ENCODE measurements at places on chromosomes 16 and 17.

GRCh38 chr16:9372934-9373890 is 281.8 kb downstream of the HAPSTR1 start:
- no peak for DNase-seq

DNA sequence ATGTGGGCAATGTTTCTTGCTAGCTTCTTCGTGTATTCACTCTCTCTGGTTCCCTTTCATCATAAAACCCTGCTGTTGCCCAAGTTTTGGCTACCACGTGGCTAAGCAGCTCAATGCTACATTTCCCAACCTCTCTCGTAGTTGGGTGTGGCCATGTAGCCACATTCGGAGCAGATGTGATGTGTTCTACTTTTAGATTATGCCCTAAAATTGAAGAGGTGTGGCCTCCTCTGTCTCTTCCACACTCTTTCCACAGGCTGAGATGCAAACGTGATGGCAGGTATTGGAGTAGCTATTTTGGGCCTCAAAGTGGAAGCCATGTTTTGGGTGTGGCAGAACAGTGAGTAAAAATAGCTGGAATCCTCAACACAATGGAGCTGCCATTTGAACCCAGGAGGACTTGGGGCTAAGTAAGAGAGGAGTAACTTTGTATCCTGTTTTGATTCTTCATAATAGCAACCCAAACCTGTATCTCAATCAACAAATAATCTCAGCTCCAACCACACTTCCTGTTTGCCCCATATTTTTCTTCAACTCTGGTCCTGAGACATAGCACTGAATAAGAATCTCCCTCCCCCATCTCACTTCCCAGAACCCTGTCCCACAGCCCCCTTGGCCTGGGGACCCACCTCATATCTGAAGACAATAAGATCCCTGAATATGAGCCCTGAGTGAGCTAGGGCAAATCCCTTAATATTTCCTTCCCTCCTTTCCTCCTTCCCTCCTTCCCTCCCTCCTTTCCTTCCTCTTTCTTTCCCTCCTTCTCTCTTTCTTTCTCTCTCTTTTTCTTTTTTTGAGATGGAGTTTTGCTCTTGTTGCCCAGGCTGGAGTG is 4.0 kb downstream of the NUPR1 start:
- DNase-seq, result no peak

DNA sequence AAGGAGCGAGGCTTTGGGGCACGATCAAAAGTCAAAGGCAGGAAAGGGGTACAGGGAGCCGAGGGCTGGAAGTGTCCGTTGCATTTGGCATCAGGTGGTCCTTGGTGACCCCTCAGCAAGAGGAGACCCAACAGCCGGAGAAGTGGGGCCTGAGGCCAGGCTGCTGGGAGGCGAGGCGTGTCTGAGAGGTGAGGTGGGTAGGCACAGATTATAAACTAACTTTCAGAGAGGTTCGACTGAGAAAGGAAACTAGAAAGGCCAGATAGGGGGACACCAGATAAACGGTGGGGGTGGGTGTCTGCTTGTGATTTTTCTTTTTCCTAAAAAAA is 3.6 kb downstream of the PECAM1 start:
- DNase-seq, result no peak

DNA sequence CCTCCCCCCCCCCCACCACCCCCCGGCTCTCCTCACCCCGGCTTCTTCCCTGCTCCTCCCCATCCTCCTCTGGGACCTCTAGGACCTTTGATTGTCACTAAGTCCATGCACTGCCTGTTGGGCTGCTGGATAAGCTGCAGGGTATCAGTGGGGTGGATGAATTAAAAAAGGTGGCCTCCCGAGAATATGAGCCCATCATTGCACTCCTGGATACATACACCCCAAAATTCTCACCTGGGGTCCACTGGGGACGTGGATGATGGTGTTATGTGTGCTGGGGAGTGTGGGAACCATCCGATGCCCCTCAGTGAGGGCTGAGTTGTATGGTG is 88.8 kb downstream of the IRF8 start:
- no peak for DNase-seq

DNA sequence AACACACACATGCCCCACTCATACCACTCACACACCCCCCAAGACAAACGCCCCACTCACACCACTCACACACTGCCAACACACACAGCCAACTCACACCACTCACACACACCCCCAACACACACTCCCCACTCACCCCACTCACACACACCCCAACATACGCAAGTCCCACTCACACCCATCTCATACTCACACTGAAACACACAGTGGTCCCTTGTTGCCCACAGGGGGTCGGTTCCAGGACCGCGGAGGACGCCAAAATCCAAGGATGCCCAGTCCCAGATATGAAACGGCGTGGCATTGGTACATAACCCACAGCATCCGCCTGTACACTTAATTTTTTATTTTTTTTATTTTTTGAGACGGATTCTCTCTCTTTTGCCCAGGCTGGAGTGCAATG is 20.9 kb downstream of the RNF213 start:
- DNase-seq, result no peak

- no peak for DNase-seq
Observed at GRCh38 chr17:47882247-47882646, 13.8 kb upstream of the SP2 start.

DNA sequence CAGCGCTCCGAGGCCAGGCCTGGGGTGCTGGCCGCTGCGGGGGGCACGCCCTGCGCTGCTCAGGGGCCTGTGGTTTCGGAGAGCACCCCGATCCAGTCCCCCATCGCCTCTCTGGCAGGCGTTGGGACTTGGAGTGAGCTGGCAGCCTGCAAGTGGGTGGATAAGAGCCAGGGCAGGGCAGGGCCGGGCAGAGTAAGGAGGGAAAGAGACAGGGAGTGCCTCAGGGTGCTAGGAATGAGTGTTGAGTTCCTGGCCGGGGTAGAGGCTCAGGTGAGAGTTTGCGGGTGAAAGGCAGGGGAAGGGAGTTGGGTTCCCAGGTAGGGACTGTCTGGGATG is 1.3 kb downstream of the CDH13 start:
- no peak for DNase-seq

- DNase-seq, result peak; percentile 71
Observed at GRCh38 chr17:76384222-76384986, at the start of gene SPHK1. SPHK1 (plus strand) TSS chr17:76384609; CDS start chr17:76385645, 1,036 bp downstream.

DNA sequence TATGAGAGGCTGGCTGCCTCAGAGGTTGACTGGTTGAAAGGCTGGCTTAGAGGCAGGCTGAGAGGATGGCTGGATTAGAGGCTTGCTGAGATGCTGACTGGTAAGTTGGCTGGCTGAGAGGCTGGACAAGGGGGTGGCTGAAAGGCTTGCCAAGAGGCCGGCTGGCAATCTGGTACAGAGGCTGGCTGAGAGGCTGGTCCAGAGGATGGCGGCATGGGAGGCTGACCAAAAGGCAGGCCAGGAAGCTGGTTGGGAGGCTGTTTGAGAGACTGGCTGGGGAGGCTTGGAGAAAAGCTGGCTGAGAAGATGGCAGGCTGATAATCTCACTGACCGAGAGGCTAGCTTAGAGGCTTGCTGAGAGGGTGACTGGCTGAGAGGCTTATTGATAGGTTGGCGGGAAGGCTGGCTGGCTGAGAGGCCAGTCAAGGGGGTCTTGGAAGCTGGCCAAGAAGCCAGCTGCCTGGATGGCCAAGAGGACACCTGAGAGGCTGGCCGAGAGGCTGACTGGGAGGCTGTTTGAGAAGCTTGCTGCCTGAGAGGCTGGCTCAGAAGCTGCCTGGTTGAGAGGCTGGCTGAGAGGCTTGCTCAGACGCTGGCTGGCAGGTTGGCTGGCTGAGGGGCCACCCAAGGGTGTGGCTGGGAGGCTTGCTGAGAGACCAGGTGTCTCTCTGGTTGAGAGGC is 34.2 kb upstream of the ACSM2B start:
- DNase-seq, result no peak

DNA sequence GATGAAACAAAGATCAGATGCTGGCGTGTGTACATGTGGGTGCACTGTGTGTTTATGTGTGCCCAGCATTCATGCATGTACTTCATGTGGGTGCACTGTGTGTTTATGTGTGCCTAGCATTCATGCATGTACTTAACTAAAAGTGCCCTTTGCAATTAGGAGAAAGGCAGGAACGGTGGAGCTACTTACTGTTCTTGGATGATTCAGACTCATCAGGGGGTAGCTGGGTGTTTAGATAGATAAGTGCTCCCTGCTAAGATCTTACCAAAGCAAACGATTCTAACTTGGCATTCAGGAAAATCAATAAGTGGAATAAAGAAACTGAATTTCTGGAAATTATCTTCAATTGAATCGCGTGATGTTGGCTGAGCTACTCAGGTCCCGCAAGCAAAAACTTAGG is 8.6 kb upstream of the MYH2 start:
- no peak for DNase-seq

DNA sequence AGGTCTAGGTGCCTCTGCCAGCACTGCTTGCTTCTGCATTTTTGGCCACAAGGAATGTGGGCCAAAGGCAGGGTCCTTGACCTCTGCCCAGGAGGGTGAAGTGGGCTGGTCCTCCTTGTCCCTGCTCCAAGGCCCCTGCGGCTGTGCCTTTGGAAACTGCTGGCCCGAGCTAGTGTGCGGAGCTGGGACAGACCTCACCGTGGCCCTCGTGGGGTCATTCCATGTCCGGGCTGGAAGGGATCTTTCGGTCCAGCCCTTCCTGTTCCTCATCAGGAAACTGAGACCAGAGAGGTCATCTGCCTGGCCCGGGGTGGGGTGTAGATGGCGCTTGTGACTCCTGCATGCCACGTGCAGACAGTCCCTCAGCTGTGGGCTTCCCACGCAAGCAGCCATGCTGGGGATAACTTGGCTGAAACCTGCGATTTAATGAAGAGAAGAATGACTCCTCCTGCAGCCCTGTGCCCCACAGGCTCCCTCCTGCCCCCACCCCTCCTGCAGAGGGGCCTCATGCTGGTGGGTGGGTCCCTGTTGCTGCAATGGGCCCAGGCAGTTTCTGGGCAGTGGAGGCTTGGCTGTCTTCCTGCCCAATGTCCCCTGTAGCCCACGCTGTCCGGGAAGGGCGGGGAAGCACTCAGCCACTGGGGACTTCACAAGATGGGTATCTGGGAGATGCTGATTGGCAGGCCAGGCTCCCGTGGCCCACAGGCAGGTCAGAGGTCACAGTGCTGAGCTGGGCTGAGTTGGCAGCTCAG is 245.2 kb downstream of the SEC14L1 start:
- no peak for DNase-seq

- no peak for DNase-seq
Observed at GRCh38 chr17:56803071-56803470, 30.6 kb downstream of the C17orf67 start.

DNA sequence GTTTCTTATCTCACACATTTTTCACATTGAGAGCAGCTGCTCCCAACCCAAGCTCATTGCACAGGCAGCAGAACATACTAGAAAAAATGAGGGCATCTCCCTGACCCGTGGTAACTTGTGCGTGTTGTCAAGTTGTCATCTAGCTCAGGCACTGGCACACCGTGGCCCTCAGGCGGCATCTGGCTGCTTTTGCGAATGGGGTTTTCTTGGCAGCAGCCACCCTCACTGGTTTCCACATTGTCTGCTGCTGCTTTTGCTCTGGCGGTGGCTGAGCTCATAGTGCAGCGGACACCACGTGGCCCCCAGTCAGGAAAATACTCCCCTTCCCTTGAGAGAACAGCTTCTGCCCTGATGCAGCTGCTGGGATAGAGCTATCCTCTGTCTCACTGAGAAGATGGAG is 9.4 kb upstream of the TEDC2 start:
- no peak for DNase-seq

DNA sequence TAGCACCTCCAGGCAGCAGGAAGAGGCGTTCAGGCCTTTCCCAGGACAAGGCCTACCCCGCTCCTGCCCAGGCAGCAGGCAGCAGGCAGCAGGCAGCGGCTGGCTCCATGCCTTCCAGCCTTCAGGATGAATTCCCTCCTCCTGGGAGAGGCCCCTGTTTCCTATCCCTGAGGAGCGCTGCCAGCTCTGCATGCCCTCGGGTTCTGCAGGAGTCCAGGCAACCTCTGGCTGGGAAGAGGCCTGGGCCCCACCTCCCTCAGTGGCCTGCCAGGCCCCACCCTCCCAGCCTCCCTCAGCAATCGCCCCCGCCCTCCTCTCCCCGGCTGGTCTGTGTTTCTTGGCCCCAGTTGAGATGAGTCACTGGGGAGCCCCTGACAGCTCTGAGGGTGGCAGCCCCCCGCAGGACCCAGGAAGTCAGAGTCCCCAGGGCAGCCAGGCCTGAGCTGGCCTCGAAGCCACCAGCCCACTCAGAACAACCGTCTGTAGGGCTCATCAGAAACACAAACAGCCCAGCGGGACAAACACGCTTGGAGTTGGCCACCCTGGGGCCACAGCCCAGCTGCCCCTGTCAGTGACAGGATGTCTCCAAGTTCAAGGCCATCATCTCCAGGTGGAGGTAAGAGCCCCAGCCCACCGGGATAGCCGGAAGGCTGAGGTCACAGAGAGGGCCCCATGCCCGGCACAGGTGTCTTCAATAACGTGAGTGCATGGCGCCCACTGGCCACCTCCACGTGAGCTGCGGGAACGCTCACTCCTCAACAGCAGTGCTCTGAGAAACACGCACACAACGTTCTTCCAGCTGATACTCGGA is 39.5 kb upstream of the CIBAR2 start:
- DNase-seq, result no peak

- no peak for DNase-seq
Observed at GRCh38 chr16:70437017-70437581, 1.8 kb downstream of the ST3GAL2 start.

DNA sequence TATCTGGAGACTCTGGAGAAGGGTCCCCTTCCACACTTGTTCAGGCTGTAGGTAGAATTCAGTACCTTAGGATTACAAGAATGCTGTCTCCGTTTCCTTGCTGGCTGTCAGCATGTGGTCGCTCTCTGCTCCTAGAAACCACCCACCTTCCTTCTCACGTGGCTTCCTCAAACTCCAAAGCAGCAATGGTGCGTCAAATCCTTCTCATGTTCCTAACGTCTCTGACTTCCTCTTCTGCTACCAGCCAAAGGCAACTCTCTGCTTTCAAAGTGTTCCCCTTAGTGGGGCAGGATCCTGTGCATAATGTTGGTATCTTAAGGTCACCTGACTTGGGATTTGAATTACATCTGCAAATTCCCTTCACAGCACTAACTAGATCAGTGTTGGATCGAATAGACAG is 30.9 kb upstream of the DYNLRB2 start:
- no peak for DNase-seq

DNA sequence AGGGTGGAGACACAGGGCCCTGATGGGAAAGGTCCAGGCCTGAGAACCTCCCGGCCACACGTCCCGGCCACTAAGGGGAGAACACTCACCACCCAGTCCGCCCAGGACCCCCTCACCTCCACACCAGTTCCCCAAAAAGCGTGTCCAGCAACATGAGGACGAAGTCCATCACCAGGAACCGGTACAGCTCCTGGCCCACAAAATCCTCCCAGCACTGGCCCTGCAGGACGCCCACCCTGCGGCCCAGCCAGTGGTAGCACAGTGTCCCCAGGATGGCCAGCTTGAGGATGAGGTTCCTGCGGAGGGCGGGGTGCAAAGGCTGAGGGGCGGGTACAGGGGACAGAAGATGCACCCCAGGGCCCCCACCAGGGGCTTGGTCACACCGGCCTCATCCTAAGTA is 8.0 kb downstream of the TMC6 start:
- DNase-seq, result no peak

- DNase-seq, result no peak
Observed at GRCh38 chr17:34377078-34377823, 14.2 kb upstream of the CCL1 start.

GRCh38 chr17:17126131-17127110 is 79.7 kb downstream of the PLD6 start:
- DNase-seq, result no peak

Data from activated CD4-positive, alpha-beta T cell treated with anti-CD3 and anti-CD28 coated beads, Interleukin-2, Interleukin-4, amounts not matched to agents 100 ng/mL and 50 ng/mL, durations not matched to agents 16 hours and 8 hours (primary cell).